ENCODE measurements at places on chromosomes 3 and 15. TPM values are rescaled to one million over a fixed set of nuclear protein-coding genes. Genes with fewer than 3 reads are reported as not detected.

DNA sequence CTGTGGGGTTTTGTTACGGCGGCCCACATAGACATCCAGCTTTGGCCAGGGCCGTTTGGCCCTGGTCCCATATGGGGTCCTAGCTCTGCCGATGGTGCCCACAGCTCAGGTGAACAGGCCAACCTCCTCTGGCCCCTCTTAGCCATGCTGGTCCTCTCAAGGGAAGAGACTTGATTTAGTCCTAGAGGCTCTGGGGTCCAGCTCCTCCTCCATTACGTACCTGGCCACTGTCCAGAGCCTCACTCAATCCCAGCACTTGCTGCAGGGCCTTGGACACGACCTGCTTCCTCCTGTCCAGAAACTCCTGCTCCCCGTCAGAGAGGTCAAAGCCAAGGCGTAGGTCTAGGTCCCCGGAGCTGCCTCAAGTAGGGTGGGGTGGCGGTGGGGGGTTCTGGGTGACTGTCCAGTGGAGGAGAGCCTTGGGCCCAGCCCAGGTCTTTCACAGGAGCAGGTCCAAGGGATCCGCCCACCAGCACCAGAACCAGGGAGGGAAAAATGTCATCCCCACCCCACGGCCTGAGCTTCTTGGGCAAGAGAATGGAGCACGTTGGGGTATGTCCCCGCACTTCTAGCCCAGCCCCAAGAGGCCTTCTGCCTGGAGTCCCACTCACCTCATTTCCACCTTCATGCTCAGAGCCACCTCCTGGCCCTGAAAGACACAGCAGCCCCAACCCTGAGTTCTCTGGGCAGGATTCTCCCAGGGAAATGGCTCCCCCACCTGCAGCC is 6.8 kb downstream of the PLA2G4F start:
- no peaks in the 10 kb centered on the region for H3K36me3 ChIP-seq
- H3K27ac ChIP-seq = no peak overlapping the region
- H3K4me3 ChIP-seq = no peak overlapping the region

- H3K4me1 ChIP-seq = no peaks in the 10 kb centered on the region
- peaks cover 3% of the 10 kb centered on the region for H3K27me3 ChIP-seq
- no peak overlapping the region for H3K27ac ChIP-seq
- no peaks in the 10 kb centered on the region for H3K36me3 ChIP-seq
- H3K4me3 ChIP-seq = no peak overlapping the region
Measured at GRCh38 chr3:157815739-157816138, 290.5 kb downstream of the SHOX2 start.

- H3K4me1 ChIP-seq = peaks cover 12% of the 10 kb centered on the region
- H3K27ac ChIP-seq = no peak overlapping the region
- H3K27me3 ChIP-seq = no peaks in the 10 kb centered on the region
- H3K4me3 ChIP-seq = no peak overlapping the region
Measured at GRCh38 chr15:41553731-41554130, 5.3 kb upstream of the TYRO3 start.

Gene SELENOT
- total RNA-seq = 104 TPM

Gene ERICH6
- total RNA-seq = 0.19 TPM

Gene TMCO5A
- total RNA-seq = not detected
